Immature natural killer cell (primary cell): ENCODE measurements at places on chromosomes 13 and 19. TPM values are rescaled to one million over a fixed set of nuclear protein-coding genes. Genes with fewer than 3 reads are reported as not detected.

The ZNF578 gene
- 4.1 TPM for polyA plus RNA-seq

GRCh38 chr13:65595916-65596315, 1634.2 kb downstream of the PCDH9 start:
- no peak for DNase-seq

DNA sequence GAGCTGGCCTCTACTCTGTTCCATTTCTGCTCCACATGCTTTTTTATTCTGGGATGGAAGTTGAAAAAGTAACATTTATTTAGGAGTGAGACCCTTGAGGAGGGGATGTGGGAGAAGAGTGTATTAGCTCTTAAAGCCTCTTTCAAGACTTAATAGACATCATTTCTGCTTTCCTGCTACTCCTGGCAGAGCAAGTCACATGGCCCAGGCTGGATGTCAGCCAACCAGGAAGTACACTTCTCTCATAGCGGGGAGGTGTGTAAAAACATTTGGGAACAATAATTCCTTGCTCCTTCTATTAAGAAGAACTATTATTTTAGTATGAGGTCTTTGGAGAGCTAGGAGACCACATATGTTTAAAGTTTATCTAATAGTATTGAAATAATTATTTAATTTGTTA, 40.6 kb upstream of the FAM216B start:
- no peak for DNase-seq

The TUBA3C gene
- not detected for polyA plus RNA-seq

DNA sequence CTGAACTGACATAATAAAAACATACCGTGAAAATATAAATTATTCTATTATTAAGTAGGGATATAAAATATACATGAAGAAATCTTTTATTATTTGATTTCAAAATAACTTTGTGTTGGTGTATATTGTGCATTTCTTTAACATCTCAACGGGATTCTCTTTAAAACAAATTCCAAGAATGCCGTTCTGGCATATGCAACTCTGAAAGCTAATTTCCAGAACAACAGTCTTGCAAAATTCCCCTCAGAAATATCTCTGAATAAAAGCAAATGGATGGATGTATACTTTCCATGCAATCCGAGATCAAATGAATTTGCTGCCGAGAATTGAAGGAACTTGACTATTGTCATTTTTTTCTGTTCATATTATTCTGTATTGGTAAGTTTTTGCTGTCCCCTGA, 1579.8 kb downstream of the PCDH9 start:
- DNase-seq, result no peak

- no peak for DNase-seq
Observed at GRCh38 chr19:13437919-13438618, 68.2 kb downstream of the CACNA1A start.

DNA sequence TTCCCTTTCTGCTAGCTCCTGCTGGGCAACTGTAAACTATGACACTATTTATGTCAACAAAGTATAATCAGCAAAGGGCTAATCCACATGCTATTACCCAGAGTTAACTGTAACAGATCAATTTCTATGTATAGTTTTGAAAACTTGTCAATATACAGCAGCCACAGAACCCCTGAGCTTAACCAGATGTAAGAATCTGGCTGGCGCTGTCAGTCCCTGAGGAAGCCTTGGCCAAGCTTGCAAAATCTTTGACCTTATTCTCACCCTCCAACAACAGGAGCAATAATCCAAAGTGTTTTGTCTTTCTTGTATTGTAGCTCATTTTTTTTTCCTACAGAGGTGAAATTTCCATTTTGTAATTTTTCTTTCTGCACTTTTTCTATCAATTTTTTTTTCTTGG, 1230.1 kb upstream of the SLC10A2 start:
- DNase-seq, result no peak

The LILRA1 gene
- polyA plus RNA-seq, result 0.47 TPM

The ZNF418 gene
- not detected for polyA plus RNA-seq

The SUPT5H gene
- 30.5 TPM for polyA plus RNA-seq

DNA sequence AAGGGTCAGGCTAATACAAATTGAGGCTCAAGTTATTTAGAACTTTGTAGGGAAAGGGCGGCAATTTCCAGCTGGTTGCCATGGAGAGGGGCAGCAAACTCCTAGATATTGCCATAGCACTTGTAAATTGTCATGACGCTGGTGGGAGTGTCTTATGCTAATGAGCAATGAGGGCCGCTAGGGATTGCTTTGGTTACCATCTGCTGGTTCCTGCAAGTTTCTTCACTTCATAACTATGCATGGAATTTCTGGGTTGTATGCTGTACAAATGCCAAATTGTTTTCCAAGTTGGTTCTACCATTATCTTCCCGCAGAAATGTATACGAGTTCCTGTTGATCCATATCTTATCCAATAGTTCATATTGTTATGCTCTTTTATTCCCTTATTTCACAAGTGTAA, 1339.4 kb downstream of the EFNB2 start:
- no peak for DNase-seq

The C3 gene
- polyA plus RNA-seq, result 0.78 TPM

DNA sequence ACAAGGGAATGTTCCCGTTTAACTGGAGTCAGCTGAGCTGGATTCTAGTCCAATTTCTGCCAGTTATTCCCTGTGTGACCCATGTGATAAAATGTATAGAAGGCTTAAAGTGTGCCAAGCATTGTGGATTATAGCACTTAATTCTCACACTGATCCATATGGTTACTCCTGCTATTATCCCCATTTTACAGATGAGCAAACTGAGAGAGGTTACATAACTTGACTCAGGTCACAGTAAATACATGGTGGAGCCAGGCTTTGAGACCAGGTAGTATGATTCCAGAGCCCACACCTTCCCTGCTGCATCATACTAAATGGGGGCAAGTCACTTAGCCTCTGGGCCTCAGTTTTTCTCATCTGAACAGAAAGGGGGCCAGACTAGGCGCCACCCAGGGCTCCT, 2.0 kb upstream of the DHRS12 start:
- no peak for DNase-seq

The ZNF850 gene
- polyA plus RNA-seq, result 0.22 TPM

DNA sequence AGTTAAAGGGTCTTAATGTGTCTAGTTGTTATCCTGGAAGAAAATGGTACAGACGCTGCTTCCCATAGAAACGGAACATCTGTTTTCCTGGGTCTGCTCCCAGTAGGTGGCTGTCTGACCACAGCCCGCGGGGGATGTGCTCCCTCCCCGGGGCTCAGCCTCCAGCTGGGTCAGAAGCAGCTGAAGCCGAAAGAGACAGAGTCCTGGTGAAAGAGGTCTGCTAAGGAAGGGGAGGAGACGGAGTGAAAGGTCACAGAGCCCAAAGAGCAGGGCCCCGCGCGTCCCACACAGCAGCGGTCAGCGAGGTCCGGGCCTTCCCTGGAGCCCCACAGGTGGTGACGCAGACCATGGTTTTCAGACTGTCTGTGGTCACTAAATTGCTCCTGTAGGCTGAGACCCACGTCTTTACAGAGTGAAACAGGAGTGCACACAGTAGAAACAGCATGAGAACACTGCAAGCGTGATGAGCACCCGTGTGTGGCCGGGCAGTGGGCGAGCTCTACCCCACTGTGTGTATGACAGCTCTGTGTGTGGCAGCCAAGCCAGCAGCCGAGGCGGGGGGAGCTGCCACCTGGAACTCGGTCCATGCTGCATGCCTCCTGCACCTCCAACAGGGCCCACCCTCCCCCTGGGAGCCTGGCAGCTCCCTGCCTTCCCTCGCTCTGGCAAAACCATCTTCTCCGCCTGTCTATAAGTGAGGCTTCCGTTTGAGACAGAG, 52.0 kb upstream of the C13orf46 start:
- no peak for DNase-seq

DNA sequence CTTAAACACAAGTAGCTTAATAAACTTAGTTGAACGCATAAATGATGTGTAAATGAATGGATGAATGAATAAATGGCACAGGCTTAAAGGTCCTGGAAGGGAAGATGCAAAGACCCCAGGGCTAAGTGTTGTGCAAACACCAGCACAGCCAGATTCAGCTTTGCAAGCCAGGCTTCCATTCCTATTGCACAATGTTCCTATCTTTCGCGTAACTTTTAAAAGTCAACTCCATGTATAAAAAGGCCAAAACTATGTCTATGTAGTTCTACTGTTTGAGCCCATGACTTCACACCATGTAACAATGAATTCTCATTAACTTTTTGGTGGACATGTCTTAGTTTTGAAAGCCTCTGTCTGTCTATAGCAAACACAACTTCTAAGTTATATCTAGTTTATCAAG, 226.0 kb downstream of the NALCN start:
- no peak for DNase-seq

The TTC9B gene
- not detected for polyA plus RNA-seq

- DNase-seq, result no peak
Observed at GRCh38 chr13:102944821-102945220, 99.0 kb downstream of the ERCC5 start.

DNA sequence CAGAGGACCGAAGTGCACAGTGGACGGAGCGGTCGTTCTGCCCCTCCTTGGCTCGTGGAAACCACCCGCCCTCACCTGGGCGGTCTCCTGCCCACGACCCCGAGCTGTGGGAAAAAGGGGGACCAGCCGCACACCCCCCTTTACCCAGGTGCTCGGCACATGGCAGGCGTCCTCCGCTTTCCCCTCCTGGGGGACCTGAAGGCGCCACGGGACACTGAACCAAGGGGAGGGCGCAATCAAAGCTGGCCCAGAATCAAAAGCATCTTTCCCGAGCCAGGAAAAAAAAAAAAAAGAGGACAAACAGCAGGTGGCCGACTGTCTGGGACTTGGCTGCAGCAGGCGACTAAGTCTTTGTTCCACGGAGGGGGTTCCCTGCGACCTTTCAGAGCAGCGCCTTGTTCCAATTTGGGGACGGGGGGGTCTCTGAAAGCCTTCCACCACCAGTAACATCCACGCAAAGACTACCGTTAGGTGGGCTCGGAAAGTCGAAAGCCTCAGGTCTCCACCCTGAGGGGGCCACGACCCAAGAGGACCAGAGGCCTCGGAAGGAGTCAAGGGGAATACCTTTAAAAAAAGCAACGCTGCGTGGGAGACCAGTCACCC, 1.1 kb downstream of the MBD3 start:
- no peak for DNase-seq
